ENCODE measurements at places on chromosomes 6 and 20. TPM values are rescaled to one million over a fixed set of nuclear protein-coding genes. Genes with fewer than 3 reads are reported as not detected.

DNA sequence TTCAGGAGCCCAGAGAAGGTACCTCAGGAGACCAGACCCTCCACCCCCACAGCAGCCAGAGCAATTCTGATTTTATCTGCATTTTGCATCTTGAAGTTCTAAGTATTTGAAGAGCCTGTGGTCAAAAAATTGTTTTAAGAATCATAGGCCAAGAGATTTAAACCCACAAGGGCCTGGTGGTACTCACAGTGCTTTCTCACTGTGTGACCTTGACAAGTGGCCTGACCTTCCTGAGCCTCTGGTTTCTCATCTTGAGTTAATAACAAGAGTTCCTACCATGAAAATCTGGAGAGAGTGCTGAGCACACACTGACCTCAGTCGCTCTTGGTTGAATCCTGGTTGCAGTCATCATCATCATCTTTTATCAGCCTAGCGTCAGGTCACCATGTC, 45.4 kb upstream of the ID1 start:
- no peak for DNase-seq

- DNase-seq: no peak
Observed at GRCh38 chr6:159116343-159116742, 52.9 kb upstream of the FNDC1 start.

- no peak for DNase-seq
Observed at GRCh38 chr20:51955756-51956155, 153.4 kb upstream of the SALL4 start.

- DNase-seq: no peak
Observed at GRCh38 chr20:37223053-37223452, 38.6 kb downstream of the GHRH start.

GRCh38 chr6:148548065-148548748, 198.6 kb upstream of the UST start:
- peak; percentile 73 for DNase-seq

DNA sequence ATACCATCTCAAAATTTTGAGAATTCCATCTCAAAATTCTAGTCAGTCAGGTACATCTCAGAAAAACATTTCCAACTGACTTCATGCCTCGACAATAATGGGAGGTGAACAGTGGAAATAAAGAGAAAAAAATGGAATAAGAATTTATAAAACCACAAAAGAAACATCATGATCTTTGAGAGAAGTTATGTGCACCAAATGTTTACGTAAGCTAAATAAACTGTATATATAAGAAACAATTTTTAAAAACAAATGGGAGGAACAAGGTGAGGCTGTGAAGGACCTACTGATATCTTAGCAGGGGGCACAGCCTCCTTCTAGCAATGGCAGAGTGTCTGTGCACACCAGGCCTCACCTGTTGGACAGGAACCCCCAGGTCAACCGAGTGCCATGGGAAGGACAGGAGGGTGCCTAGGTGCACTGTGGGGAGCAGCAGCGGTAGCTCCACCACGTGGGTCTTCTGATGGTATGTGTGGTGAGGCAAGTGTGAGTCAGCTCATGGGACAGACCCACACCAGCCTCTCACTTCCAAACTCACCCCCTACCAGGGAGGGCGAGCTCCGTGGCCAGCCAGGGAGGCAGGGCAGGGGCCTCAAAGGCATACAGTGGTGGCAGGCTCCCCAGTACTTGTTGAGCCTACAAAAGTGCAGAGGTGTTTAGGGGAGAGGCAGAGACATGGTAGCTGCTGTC, 23.2 kb downstream of the DIDO1 start:
- no peak for DNase-seq

DNA sequence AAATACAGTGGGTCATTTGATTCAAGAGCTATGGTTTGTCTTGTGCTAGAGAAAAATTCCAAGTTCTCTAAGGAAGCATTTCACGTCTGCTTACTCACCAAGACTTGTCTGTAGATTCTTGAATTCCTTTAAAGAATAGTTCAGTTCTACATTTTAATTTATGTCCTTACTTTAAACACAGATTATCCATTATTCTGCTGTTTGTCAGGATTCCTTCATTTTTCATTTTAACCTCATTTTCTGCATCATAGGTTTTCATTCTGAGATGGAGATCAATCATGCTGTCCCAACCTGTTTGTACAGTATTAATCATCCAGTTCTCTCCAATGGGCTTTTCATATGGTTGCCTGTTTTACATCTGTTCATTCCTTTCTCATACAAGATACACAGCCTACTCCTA, 24.5 kb upstream of the POPDC3 start:
- no peak for DNase-seq

DNA sequence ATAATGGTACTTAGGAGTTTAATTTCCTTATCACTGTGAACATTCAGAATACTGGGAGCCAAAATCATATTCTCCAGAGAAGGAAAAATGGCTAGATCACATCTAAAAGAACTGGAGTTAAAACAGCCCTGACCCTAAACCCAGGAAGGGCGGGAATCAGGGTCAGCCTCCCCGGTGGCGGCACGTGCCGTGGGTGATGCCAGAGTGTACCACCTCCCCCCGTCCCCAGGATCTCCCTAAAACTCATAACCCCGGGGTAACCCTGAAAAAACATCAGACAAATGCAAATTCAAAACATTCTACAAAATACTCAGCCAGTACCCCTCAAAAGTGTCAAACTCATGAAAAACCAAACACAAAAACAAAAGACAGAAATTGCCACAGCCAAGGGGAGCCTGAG, 148.3 kb downstream of the DLL1 start:
- no peak for DNase-seq

SCGN gene
- total RNA-seq: 2.6 TPM

DNA sequence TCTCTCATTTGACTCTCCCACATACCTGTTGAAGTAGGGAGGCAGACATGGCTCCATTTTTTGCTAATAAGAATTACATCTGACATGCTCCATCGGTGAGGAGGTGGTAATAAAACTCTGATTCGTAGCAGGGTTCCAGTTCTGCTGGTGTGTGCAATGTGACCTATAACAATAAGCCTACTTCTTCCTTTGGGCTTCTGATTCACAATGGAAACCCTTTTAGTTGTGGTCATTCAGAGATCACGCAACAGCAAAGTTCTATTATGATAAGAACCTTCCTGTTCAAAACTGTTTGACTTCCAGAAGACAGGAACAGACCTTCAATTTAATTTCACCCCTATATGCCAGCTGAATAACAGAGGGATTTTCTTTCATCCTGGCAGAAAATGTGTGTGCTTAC, 31.4 kb upstream of the GSTA4 start:
- no peak for DNase-seq

DUSP15 gene
- total RNA-seq: not detected

- DNase-seq: no peak
Observed at GRCh38 chr6:130070326-130070725, 51.9 kb downstream of the L3MBTL3 start.

TMEM244 gene
- total RNA-seq: not detected

DNA sequence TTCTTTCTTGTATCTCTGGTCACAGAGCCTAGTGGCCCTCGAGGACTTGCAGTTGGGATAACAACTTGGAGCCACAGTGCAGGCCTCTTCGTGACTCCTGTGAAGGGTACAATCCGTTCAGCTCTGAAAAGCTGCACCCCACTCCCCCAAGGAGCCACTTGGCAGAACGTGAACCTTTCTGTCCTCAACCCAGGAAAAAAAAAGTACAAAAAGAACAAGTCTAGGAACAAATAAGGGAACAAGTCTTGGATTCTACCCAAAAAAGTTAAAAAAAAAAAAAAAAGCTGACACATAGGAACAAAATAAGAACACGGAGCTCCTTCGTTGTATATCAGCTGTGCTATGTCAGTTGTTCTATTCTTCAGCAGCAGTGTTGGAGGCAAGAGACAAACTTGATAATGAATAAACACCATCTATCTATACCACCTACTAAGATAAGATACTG, 77.9 kb upstream of the TULP1 start:
- DNase-seq: no peak

DNA sequence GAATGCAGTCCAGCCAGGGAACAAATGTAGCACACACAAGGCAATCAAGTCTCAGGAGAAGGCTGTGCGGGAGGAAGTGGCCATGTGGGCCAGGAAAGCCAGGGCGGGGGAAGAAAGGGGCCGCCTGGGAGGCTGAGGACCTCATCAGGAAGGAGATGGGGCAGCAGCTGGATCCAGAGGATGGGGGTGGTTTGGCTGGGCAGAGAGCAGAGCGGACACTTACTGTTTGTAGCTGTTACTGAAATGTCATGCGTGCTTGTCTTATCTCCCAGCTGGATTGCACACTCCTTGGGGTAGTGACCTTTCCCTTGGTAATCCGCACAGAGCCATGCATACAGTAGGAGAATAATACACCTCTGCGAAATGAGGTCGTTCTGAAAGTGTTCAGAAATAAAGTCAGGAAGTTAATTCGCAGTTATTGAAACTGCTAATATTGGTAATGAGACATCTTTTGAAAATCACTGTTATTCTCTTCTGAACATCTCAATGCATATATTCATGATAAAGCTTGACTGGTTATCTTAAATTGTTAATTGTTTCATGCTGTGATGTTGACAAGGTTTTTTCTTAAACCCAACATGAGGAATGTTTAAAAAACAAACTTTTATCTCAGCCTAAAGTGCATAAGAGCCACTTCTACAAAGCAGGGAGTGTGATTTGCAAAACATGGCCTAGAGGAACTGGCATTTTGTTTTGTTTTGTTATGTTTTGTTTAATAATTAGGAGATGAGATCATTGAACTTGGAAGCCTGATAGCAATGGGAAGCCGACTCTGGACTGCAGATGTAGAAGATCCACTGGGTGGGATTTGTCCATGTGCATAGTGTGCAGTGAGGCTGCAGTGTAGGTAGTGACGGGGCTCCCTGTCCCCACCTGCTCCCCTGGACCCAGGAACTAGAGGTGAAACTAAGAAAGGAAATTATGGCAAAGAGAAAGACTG, 18.0 kb upstream of the MAP3K4 start:
- peak; percentile 39 for DNase-seq

GNMT gene
- total RNA-seq: 21.3 TPM

PDSS2 gene
- total RNA-seq: 26.1 TPM

C6orf58 gene
- total RNA-seq: not detected

CYP39A1 gene
- 7.9 TPM for total RNA-seq

- DNase-seq: no peak
Observed at GRCh38 chr20:37558306-37558705, 30.6 kb upstream of the BLCAP start.

TRERF1 gene
- 8.0 TPM for total RNA-seq

- DNase-seq: no peak
Observed at GRCh38 chr6:129672881-129673631, 36.9 kb downstream of the ARHGAP18 start.

GRCh38 chr6:95431637-95432228, 145.6 kb upstream of the MANEA start:
- DNase-seq: peak; percentile 68

- DNase-seq: peak; percentile 52
Observed at GRCh38 chr6:33905071-33905609, 101.3 kb upstream of the MLN start.

NKAIN2 gene
- 9.6 TPM for total RNA-seq

- DNase-seq: no peak
Observed at GRCh38 chr20:63660622-63661021, 2.5 kb downstream of the RTEL1 start.

DNA sequence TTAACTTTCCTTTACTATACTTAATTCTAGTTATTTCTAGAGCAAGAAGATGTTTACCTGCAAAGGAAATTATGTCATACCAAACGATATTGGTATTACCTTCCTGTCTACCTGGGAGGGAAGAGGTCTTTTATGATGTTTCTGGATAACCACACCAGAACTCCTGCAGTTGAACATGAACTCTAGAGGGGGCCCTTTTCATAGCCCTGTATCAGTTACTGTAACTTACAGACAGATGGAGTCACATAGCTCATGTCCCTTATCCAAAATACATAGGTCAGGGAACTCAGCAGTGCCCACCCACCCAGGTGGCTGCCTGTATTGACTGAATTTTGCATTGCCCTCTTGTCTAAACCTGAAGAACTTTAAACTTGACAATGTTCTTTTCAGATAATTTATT, 35.1 kb upstream of the MYL9 start:
- DNase-seq: no peak

GRCh38 chr6:32679492-32679891, 13.0 kb upstream of the HLA-DQB1 start:
- no peak for DNase-seq

GPX5 gene
- total RNA-seq: not detected

THBS2 gene
- 4.0 TPM for total RNA-seq

TP53TG5 gene
- total RNA-seq: not detected

LEMD2 gene
- total RNA-seq: 67.1 TPM

TAAR9 gene
- total RNA-seq: not detected

DNA sequence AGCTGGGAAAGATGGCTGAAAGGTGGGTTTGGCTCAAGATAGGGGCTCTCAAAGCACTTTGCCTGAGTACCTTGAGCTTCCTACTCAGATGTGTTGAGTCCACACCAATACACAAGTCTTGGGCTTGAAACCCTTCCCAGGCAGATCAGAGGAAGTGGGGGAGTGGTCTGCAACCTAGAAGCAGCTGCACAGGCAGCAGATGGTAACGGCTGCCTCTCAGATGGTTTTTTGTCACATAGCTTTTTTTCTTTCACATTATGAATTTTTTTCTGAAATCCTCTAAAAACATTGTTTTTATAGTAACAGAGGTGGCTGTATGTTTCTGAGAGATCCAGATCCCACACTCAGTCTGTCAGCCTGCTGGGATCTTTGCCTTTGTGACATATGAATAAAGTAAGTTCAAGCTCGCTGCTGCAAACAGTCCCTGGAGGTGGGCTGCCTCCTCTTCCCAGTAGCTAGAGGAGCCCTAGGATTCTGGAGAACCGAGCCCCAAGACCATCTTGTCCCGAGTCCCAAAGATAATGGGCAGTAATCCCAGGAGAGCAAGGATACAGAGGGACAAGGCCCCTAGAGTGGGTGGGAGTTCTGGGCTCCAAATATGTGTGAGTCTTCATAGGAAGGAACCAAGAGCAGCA, 97.1 kb upstream of the TOP1 start:
- no peak for DNase-seq

TBXT gene
- total RNA-seq: not detected

- DNase-seq: peak; percentile 9
Observed at GRCh38 chr6:13838616-13839015, 24.3 kb upstream of the MCUR1 start.

DNA sequence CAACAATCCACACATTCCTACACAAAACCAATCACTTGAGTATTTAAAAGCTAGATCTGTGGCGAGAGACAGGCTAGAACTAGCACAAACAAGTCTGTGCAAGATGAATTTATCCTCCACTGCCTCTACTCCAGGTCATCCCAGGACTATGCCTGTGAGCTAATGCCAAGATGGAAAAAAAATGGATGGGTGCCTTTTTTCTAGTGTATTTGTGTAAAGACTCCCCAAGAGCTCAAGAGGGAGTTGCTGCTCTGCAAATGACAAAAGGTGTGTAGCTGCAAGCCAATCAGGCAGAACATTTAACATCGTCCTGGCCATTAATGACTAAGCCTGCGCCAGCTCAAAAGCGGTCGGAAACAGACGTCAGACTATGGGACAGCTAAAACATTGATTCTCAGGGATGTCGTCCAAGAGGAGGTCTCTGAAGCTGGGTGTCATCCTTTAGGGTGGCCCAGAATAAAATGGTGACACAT, 21.9 kb downstream of the ATXN1 start:
- no peak for DNase-seq

MACROD2 gene
- total RNA-seq: 25.5 TPM

LIN28B gene
- not detected for total RNA-seq

KIFC1 gene
- 6.7 TPM for total RNA-seq

- DNase-seq: no peak
Observed at GRCh38 chr6:113734982-113735381, 122.2 kb upstream of the MARCKS start.

GRCh38 chr6:125858427-125859320, 67.9 kb downstream of the NCOA7 start:
- DNase-seq: peak; percentile 87

- no peak for DNase-seq
Observed at GRCh38 chr6:109743739-109744138, 52.6 kb downstream of the FIG4 start.
